HTR-8/SVneo (cell line): ENCODE measurements at places on chromosomes 5 and 9.
A peak's percentile ranks its signal among the peaks of the same experiment; 100 is the strongest.

- no peak for DNase-seq
Observed at GRCh38 chr5:80055491-80056170, 20.5 kb downstream of the THBS4 start.

GRCh38 chr5:98004463-98004862 is 769.0 kb upstream of the RGMB start:
- no peak for DNase-seq

- DNase-seq, result no peak
Observed at GRCh38 chr9:128102861-128103588, 24.5 kb downstream of the PTGES2 start.

DNA sequence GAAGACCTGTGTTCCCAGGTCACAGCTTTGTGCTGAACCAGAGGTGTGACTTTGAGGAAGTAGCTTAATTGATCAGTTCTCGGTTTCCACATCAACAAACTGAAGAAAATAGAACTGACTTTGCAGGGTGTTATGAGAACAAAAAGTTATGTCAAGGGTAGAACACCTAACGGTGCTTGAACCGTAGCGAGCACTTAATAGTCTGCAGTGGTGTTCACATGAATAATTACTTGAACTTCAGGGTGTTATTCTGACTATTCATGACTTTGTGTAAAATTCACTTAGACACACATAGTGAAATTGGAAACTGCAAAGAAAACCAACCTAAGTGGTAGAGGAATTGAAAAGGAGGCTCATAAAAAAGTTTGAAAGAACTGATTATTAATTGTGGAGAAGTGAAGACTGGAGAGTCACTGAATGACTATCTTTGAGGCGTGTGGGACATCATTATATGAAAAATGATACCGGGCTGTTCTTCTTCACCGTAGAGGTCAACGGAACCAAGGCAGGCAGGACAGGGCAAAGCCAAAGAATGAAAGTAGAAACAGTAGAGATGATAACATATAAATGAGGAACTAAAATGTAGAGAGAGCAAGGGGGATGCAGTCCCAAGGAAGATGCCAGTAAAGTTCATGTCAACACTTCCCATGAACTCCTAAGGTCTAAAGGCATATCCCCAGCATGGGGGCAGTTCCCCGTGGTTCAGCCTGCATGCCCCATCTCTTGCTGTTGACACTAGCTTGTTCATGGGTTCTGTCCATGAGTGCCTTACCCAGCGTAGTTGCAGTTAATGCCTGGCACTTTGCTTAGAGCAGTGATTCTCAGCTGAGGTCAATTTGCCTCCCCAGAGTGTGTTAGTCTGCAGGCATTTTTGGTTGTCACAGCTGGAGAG is 118.7 kb downstream of the ZNF462 start:
- DNase-seq, result no peak

- no peak for DNase-seq
Observed at GRCh38 chr5:354581-355378, 33.3 kb downstream of the AHRR start.

DNA sequence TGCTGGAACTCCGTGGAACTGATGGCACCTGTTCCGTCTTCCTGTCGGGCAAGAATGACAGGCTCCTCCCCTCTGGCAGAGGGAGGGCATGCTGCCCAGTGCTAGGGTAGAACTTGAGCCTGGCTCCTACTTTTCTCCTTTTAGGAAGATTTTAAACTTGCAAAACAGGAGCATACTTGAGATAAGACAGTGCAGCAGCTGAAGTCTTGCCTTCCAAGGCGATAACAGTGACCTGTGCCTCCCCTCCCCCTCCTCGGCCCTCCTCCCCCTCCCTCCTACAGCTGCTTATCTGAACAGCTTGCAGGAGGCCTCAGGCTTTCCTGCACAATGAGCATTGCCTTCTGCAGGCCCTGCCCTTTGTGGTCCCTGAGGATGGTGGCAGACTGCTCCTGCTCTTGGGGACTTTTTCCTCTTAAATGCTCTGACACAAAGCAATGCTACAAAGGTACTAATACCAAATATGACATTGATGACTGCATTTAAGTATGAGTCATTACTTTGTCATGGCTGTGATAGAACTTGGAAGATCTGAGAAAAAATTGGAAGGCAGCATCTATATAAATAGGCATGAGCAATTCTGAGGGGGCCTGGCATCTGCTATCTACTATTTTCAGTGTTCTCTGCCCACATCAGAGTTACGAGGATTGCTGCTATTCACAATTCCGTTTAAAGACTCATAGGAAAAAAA is 2.0 kb downstream of the GADD45G start:
- DNase-seq, result no peak

- no peak for DNase-seq
Observed at GRCh38 chr5:74130155-74130897, 504.3 kb downstream of the ARHGEF28 start.

- DNase-seq, result no peak
Observed at GRCh38 chr5:56852228-56853000, 37.1 kb downstream of the MAP3K1 start.

DNA sequence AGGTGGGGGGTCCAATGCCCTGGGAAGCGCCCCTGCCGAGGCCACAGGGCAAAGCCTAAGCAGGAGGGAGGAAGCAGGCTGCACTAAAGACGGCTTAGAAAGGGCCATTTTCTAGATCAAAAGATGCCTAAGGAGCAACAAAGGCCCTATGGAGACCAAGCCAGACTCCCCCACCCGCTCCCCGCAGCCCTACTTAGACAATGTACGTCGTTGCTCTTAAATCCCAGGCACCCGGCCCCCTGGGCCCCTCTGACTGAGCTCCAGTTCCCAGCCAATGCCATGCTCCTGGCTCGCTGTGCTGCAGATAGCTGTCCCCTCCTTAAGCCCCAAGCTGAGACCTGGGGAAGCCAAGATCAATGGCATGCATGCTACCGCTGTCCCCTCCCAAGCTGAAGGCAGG is 10.3 kb downstream of the IPPK start:
- no peak for DNase-seq

- DNase-seq, result no peak
Observed at GRCh38 chr9:103839197-103839596, 254.9 kb upstream of the SMC2 start.

- peak; percentile 60 for DNase-seq
Observed at GRCh38 chr5:173472164-173472563, 143.9 kb upstream of the STC2 start.

GRCh38 chr5:138951091-138951985 is 76.2 kb upstream of the LRRTM2 start:
- DNase-seq, result no peak

GRCh38 chr5:169736653-169737052 is 99.6 kb downstream of the DOCK2 start:
- no peak for DNase-seq

GRCh38 chr5:163436515-163436914 is 880 bp upstream of the CCNG1 start:
- no peak for DNase-seq

GRCh38 chr5:55154873-55155272 is 5.1 kb upstream of the GPX8 start:
- no peak for DNase-seq

- DNase-seq, result no peak
Observed at GRCh38 chr5:27318701-27319100, 280.3 kb upstream of the CDH9 start.

DNA sequence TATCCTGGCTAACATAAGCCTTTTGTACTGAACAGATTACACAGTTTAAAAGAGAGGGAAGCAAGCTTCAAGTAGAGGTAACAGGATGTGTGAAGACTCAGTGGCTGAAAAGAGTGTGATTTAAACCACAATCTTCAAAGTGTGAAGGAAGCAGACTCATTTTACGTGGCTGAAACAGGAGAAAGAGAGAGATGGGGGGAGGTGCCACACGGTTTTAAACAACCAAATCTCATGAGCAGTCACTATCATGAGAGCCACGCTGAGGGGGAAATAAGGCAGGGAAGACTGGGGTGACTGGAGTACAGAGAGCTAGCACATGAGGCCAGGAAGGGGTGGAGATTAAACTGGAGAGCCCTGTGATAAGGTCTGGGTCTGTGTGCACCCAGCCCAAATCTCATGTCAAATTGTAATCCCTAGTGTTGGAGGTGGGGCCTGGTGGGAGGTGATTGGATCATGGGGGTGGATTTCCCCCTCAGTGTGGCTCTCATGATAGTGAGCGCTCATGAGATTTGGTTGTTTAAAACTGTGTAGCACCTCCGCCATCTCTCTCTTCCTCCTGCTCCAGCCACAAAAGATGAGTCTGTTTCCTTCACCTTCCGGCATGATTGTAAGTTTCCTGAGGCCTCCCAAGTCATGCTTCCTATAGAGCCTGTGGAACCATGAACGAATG is 318.6 kb upstream of the CD180 start:
- DNase-seq, result no peak

GRCh38 chr9:93597871-93598646 is 21.7 kb downstream of the PHF2 start:
- no peak for DNase-seq

- DNase-seq, result no peak
Observed at GRCh38 chr9:86589273-86589672, 235.1 kb upstream of the TUT7 start.
